Stomach (tissue), 19 donors: ENCODE measurements at places on chromosomes 13 and 19. TPM values are rescaled to one million over a fixed set of nuclear protein-coding genes. Genes with fewer than 3 reads are reported as not detected.

DNA sequence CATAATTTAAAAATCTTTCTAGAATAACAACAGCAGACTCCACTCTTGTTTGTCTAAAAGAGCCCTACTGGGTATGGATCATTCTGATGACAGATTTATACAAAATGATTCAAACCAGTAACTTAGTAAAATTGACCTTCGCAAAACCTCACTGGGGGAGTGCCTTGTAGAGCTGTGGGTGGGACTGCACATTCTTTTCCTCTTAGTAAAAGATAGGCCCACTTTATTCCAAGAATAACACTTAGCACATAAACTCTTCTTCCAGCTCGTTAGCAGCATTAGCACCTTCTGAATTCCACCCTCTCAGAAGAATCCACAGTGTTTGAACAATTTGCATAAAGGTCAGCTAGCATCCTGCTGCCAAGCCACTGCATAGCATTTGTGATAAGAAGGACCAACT lies 106.8 kb downstream of the STOML3 start:
- peak; percentile 11 for DNase-seq

- peak; percentile 37 for DNase-seq
These were observed 4.8 kb downstream of the STK24 start for GRCh38 chr13:98571955-98572662.

LGALS14 gene
- total RNA-seq = not detected

GRCh38 chr13:25943081-25943480 lies 108.7 kb downstream of the SHISA2 start:
- no peak for DNase-seq

GRCh38 chr13:50380905-50381304 lies 365.7 kb downstream of the KCNRG start:
- no peak for DNase-seq
